ENCODE measurements at places on chromosomes 1 and 21. TPM values are rescaled to one million over a fixed set of nuclear protein-coding genes. Genes with fewer than 3 reads are reported as not detected.

Gene NCAM2
- polyA plus RNA-seq, result 0.83 TPM

Gene RPTN
- not detected for polyA plus RNA-seq

Gene HEYL
- polyA plus RNA-seq, result 0.50 TPM

Gene TFF2
- polyA plus RNA-seq, result not detected

Gene MEGF6
- polyA plus RNA-seq, result 31.8 TPM

Gene SHISA4
- polyA plus RNA-seq, result 36.9 TPM

GRCh38 chr1:27145934-27146354 is 9.0 kb downstream of the SLC9A1 start:
- DNase-seq, result peak; percentile 67

DNA sequence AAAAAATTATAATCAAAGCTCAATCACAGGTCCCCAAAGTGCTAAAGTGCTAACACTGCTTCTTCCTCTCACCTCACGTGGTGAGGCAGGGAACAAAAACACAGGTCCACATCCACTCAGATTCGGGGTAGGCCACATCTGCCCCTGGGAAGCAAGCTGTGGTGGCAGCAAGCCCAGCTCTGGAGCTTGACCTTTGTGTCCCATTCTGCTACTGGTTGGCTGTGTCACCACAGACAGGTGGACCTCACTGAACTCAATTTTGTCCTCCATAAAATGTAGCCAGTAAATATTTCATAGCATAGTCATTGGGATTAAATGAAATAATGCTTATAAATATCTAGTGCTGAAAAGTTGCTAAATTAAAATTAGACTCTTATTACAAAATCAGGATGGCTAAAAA is 8.5 kb downstream of the AZIN2 start:
- DNase-seq, result no peak

- DNase-seq, result no peak
Measured at GRCh38 chr1:19322481-19322880, 10.4 kb downstream of the SLC66A1 start.

DNA sequence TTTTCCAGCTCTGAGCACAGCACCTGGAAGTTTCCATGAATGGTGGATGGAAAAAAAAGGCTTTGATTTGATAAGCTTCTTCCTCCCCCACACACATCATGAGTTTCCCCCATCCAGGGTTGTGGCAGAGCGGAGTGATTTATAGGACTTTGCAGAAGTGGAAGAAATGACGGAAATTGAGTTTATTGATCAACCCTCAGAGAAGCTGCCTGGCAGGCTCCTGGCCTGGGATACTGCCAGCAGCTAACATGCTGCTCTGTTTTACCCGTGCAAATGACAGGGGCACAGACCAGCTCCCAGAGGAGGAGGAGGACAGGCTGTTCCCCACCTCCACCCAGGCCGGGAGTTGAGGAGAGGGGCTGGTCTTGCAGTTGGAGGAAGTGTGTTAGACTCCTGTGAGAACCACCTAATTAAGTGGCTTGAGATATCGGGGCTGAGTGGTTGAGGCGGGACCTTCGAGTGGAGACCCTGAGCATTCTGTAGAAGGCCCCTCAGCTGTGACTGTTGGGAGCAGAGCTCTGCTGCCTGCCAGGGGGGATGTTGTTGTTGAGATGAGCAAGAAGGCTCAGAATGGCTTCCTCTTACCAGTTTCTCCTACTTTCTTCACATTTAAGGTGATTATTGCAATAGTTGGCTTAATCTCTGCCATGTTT is 21.8 kb downstream of the ADORA1 start:
- no peak for DNase-seq

DNA sequence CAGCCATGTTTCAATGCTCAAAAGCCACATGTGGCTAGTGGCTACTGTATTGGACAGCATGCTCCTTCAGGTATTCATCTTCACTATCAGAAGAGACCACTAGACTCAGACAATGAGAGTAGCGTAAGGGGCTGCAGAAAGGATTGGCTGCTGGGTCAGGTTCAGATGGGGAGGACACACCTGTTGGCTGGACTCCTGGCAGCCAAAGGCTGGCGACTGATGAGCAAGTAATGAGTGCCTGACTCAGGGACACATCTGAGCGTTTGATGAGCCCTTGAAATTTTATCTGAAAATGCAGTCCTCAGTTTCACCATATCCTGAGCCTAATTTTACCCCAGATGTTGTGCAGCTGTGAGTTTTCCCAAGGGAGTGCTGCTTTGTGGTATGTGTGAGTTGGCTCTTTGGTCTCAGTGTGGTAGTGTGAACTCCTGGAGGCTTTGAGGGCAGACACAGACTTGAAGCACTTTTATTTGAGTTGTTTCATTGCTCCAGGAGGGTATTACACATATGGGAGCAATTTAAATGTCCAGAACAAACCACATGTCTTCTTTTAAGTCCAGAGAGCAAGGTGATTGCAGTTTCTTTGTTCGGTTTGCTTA is 9.6 kb downstream of the ST6GALNAC3 start:
- DNase-seq, result peak; percentile 10

DNA sequence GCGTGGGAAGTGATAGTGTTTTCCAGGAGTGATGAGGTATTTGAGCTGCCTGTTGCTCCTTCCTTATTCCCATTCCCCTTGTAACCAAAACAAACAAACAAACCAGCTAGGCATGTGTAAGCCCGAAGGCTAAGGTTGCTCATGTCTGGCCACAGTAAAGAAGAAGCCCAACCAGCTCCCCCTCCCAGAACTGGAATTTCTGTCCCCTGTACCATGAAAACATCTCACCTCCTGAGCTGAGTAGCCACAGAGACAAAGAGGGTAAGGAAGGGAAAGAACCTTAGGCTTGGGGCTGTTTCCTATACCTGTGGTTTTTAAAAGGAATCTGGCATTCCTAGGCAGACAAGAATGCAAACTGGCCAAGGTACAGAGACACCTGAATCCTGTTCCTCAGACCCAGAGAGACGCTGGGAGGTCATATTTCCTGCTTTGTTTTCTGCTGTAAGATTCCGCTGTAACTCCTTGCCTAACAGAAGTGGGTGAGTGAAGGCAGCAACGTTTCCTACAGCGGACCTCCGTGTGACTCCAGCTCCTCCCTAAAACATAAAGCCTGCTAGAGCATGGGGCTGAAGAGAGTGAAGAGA is 41.7 kb upstream of the RAB4A start:
- no peak for DNase-seq

DNA sequence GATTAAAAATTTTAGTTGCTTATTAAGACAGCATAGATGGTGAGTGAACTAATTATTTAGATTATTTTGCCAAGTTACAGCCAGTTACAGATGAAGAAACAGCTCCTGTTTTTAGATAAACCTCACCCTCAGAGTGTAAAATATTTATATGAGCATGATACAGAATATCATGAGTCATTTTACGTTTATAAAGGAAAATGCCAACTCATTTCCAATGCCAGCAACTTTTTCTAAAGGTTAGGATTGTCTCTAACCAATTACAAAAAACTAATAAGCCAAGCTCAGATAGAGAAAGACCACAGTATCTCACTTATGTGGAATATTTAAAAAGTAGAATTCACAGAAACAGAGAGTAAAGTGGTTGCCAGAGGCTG is 590.1 kb downstream of the LTN1 start:
- no peak for DNase-seq

DNA sequence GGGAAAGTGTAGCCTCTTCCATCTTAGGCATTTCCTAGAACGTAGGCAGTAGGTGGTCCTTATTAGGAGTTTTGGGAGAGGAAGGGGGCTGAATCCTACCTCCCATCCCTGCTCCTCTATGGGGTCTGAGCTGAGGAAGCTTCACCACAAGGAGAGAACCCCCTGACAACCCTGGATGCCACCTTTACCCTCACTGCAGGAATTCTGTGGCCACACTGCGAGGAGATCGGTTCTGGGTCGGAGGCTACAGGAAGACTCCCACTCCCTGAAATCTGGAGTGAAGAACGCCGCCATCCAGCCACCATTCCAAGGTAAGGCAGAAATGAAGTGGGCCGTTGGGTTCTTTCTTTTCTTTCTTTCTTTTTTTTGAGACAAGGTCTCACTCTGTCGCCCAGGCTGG is 1.5 kb downstream of the MX1 start:
- DNase-seq, result no peak

DNA sequence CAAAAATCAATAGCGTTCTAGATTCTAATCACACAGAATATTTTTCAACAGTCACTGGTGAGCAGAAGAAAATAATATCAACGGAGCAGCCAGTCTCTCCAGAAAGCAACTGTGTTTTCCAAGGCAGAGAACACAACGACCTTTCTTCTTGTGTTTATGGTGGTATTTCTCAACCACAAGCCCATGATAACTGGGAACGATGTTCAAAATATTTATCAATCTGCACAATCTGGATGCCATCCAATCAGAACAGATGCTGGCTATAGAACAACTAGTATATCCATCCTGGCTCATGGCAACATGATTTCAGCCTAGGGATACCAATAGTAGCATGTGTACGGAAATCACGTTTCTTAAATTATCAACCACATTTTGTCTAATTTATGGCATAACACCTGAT is 162.7 kb upstream of the RUNX1 start:
- DNase-seq, result no peak

All from BJ (cell line).